H54 (cell line): ENCODE measurements at places on chromosomes 16 and 17.
A peak's percentile ranks its signal among the peaks of the same experiment; 100 is the strongest.

GRCh38 chr17:76536511-76537287 is 810 bp downstream of the CYGB start:
- DNase-seq, result no peak

- DNase-seq, result no peak
These were observed 120.7 kb downstream of the ABCC12 start for GRCh38 chr16:48035142-48035541.

DNA sequence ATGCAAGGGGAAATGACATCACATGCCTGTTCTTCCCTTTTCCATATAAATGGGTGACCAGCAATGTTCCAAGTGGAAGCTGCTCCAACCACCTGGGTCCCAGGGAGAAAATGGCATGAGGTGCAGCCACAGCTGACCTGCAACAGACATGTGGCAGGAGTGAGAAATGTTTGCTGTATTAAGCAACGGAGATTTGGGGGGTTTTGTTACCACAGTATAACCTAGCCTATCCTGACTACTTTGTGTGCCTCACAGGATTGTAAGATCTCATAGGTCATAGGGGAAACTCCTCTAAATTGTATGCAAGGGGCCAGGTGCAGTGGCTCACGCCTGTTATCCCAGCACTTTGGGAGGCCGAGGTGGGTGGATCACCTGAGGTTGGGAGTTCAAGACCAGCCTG is 12.0 kb downstream of the CDIPT start:
- no peak for DNase-seq

GRCh38 chr17:35373534-35373983 is at the start of gene SLFN11:
TSS of gene SLFN11 (minus strand) at chr17:35373621. CDS start at chr17:35363807, 9,814 bp downstream.
- peak; percentile 67 for DNase-seq

DNA sequence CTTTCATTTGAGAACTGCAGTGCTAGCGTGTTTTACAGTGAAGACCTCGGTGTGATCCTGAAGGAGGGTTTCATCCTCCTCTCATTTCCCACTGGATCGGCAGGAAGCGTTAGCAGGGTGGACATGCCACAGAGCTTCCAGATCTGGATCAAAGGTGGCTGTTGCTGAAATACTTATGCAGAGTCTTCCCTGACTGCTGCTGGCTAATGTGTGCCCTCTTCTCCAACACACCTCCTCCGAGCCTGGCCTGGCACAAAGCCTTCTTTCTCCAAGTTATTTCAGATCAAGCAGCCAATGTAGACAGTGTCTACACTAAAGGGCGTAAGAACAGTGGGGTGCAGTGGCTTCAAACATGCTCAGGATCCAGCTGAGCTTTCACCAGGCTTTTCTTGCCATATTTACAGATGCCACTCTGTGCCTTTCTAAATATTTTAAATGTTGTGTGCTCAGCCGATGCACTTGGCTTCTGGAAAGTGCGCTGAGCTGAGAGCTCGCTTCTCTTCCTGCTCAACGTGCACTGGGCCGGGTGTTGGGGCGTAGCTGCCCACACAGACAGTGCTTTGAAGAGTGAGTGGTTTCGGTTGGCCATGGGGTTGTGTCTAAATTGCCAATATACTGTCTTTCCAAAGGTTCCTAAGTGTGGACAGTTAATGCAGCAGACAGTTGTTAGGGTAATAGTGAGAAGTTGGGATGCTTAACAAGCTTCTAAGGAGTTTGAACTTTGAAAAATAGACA is 2.1 kb downstream of the ZNF750 start:
- DNase-seq, result no peak

- no peak for DNase-seq
These were observed 29.9 kb downstream of the PLCG2 start for GRCh38 chr16:81808933-81809480.

DNA sequence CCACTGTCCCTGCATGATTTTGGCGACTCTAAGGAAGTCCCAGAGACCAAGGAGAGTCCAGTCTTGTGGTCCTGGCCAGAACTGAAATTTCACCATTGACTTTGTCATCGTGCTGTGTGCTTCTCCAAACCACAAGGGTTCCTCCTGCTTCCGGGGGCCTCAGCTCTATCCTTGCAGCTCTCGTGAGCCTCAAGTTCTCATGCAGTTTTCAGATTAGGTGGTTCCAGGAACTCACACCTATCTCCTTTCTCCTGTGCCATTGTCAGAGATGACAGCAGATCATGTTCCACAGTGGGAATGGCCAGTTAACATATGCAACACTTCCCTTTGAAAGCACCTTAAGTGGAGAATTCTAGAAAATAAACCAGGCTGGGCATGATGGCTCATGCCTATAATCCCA is 97.9 kb upstream of the CRHR1 start:
- DNase-seq, result no peak

- no peak for DNase-seq
These were observed 74.6 kb upstream of the IRX6 start for GRCh38 chr16:55249361-55249760.

GRCh38 chr17:37490022-37490587 is 414 bp downstream of the DUSP14 start:
- no peak for DNase-seq

DNA sequence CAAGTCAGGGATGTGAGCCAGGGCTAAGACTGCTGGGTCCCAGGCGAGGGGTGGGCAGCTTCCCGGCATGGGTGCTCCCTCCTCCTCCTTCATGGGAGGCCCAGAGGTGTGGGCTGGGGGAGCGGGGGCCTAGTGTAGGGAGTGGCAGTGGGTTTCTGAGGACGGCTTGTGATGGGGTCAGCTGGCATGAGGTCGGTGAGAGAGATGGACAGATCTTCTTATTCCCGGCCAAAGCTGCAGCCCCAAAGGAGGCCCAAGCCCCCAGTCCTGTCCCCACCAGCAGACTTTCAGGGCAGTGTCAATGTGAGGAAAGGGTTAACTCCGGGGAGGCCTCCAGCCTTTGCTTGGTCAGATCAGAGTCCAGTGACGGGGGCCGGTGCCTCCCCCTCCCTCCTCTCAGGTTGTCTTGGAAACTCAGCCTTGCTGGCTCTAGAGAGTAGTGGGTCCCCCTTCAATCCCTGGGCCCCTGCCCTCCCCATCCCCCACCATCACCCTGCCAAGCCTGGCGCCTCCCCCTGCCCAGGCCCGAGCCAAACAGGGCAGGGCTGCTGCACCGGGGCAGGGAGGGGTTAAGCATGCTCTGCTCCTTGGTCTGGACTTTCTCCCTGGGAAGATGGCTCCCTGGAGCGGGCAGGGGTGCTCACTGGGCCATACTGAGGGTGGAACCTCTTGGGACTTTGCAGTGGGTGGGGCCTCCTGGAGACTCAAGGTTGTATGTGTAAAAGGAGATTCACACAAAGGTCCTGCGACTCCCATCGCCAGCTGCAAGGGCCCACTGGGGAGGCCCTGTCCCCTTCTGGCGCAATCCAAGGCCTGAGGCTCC is 12.4 kb downstream of the NAT9 start:
- DNase-seq, result no peak

GRCh38 chr17:19759568-19760549 is 11.8 kb upstream of the ALDH3A1 start:
- no peak for DNase-seq

- DNase-seq, result no peak
These were observed 436.1 kb upstream of the GOT2 start for GRCh38 chr16:59170099-59170712.

DNA sequence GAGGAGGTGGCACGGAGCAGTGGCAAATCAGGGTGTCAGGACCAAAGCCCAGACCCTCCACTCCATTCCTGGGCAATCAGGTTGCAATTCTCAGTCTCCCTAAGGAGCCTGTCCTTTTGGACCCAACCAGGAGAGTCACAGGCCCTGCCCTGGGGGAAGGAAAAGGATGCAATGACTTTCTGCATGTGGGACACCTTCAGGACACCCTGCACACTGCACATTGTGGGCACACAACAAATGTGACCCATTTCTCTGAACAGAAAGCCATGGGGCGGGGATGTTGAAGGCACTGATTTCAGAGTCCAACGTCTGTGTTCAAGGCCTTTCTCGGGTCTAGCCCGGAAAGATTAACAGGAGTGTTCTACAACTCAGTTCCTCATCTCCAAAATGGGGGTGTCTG is 286.2 kb upstream of the FOXF1 start:
- DNase-seq, result no peak

- no peak for DNase-seq
These were observed 56.5 kb downstream of the DNAH2 start for GRCh38 chr17:7774055-7774521.

DNA sequence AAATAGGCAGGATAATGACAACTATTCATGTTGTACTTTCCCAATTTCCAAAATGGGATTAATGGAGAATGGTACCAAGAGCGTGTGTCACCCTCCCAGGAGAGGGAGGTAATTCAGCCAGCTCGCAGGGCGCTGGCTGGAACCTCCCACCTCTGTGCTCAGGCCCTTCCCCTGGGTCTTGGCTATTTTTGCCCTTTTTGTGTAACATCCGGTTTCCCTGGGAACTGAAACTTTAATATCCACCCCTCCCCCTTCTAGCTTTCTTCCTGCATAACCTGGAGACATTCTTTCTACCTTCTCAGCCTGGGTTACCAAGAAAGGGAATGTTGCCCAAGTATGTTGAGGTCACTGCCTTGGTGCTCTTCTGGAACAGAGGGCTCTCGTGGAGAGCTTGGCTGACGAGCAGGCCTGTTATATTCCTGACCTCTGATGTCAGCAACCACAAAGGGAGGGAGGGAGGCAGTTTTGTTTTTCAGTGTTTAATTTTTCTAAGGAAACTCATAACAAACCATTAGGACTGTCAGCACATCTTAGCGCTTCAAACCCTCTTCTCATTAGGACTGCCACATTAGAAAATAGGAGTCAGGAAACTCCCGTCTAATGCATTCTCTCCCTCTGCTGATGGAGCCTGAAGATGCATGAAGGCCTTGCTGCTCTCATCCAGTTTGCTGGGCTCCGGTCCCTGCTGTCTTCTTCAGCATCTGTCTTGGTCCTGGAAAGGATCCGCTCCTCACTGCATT is 25.6 kb downstream of the ITGB3 start:
- peak; percentile 81 for DNase-seq

DNA sequence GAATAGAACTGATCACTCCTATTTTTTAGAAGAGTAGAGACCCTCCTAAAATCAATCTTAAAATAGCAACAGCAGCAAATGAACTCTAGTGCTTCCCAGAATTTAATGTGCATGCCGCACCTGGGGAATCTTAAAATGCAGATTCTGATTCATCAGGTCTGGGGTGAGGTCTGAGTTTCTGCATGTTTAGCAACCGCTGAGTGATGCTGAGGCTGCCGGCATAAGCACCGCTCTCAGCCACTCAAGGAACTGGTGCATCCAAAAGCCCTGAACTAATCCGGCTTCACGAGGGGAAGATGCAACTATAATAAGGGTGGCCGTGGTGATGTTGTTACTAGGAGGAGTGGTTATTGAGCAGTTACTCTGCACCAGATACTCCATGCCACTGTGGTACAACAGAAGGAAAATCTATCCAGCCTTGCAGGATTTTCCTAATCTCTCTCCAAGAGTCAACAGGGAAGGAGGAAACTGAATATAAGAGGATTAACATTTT is 19.7 kb downstream of the SDK2 start:
- DNase-seq, result no peak

DNA sequence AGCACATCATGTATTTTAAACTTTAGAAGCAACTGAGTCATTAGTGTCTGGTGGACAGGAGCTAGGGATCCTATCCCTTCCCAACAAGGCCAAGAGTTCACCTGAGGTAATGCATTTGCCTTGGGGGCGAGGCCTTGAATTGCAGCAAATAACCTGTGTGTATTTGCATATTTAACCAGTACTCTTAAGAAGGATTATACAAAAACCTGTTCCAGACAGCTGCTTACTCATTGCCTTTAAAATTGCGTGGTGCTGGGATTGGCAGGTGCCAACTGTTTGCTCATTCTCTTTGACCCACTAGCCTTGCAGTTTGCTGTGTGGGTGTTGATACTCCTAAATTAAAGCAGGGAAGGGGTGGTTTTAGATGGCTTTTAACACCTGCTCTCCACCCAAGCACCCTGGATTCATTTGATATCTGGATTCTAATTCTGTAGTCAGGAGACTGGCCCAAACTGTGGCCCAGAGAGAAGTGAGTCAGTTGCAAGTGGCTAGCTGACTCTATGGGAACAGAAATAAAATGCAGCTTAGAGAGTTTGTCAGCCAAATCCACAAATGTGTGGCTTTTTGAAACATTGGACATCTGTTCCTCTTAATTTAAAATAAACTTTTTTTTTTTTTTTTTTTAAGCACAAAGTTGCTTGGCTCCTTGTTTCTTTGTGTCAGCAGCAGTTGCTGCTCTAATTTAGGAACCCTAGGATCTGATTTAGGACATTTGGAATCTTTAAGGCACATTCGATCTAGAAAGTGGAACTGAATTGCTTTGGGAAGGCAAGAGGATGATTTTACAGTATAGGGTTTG is 46.9 kb downstream of the TUBD1 start:
- no peak for DNase-seq

- DNase-seq, result no peak
These were observed 164.4 kb upstream of the CIBAR2 start for GRCh38 chr16:85276721-85277120.

- DNase-seq, result no peak
These were observed 39.4 kb downstream of the MYH11 start for GRCh38 chr16:15817446-15817845.

GRCh38 chr16:13324851-13325250 is 423.5 kb downstream of the SHISA9 start:
- no peak for DNase-seq

GRCh38 chr17:43760254-43760852 is 1.8 kb upstream of the SOST start:
- peak; percentile 93 for DNase-seq

DNA sequence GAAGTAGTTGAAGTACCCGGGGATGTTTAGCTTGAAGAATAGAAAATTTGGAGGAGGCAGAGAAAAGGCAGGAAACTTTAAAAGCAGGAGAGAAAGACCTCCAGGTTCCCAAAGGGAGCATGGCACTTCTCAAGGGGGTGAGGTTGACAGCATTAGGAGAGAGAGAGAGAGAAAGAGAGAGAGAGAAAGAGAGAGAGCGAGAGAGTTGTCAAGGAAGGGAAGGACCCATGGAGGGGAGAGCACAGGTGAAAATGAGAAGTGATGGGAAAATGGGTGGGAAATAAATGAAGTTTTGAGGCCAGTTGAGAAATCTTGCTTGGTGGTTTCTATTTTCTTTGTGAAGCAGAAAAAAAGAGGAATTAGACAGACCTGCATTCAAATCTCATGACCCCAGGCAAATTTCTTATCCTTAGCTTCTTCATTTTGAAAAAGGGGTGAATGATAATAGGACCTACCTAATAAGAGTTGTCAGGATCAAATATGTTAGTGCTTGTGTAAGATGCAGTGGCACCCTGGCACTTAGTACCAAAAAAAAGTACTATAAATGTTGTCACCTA is 24.0 kb downstream of the PRKCB start:
- DNase-seq, result no peak

- DNase-seq, result no peak
These were observed 412.2 kb upstream of the EEF2KMT start for GRCh38 chr16:5509794-5510193.

DNA sequence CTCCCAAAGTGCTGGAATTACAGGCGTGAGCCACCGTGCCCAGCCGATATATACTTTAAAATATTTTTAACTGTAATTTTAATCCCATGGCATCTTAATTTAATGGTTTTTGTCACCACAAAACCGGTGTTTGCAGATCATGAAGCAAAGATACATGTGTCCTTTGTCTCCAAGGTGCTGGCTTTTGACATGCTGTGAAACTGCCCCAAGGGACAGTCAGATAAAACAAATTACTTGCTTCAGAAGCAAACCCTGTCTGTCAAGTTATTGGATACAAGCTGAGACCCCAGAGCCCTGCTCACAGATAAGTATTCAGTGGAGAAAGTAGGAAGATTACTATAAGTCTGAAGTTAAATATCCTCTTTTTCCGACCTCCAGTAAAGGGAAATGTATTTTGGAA is 39.8 kb downstream of the ARL4D start:
- DNase-seq, result no peak
